ENCODE measurements at places on chromosomes 11 and 22.

DNA sequence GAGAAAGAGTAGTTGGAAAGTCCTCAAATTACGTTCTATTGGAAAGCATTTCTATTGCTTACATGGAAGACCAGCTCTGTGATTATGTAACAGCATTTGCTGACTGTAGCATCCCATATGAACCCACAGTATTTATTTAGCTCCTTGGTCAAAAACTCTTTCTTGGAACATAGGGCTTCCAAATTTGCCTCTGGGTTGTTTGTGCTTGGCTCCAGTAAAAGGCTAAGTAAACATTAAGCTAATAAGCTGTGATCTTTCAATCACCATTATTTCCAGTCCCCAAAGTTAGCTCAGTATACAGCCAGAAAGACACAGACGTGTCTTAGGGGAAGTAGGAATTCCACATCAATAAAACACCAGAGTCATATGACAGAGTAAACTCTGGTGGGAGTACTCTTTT is 668.8 kb downstream of the DLG2 start:
- DNase-seq, result no peak

- DNase-seq, result no peak
Measured at GRCh38 chr11:96194581-96195374, 148.2 kb downstream of the MAML2 start.

- DNase-seq, result peak; percentile 75
Measured at GRCh38 chr11:6737872-6738466, 33.8 kb downstream of the OR2AG2 start.

DNA sequence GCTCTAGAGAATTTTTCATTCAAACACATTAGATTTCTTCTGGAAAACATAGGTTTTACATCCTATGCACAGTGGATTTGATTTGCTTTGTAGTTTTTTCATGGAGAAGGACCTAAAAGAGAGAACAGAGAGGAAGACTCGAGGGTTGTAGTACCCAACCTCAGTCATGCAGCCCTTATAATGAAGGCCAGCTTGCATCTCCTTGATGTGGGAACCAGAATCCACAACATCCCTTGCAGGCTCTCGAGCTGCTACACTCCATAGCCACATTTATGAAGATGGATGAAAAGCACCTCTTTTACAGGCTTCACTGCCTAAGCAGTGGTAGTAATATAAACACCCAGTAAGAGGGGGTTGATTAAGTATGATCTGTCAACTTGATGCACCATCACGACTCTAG is 9.5 kb upstream of the OR5B12 start:
- no peak for DNase-seq

- no peak for DNase-seq
Measured at GRCh38 chr11:13889552-13890249, 72.8 kb upstream of the SPON1 start.

DNA sequence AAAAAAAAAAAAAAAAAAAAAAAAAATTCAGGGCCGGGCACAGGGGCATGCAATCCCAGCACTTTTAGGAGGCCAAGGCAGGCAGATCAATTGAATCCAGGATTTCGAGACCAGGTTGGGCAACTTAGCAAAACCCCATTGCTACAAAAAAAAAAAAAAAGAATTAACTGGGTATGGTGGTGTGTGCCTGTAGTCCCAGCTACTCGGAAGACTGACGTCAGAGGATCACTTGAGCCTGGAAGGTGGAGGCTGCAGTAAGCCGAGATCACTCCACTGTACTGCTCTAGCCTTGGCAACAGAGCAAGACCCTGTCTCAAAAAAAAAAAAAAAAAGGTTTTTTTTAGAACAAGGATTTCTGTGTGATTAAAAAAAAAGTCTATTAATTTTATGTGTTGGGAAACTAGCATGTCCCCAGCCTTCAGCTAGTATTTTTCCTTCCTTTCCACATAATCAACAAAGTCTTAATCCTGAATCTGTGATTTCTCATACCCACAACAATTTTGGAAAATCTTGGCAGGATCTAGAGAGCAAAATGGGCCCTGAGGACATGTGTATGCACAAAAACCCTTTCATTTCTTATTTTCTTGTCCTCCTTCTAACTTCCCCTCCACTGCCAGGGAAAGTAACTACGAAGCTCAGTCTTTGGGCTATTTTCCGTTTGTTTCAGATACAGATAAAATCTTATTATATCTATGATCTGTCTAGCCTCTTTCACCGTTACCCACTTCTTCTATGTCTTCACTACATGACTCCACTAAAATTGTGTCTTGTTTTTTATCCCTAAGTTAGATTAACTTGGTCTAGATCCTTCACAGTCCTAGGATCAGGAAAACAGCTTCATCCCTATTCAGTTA is 5.7 kb upstream of the AMBRA1 start:
- DNase-seq, result no peak

GRCh38 chr11:33449798-33450197 is 192.6 kb downstream of the HIPK3 start:
- no peak for DNase-seq

DNA sequence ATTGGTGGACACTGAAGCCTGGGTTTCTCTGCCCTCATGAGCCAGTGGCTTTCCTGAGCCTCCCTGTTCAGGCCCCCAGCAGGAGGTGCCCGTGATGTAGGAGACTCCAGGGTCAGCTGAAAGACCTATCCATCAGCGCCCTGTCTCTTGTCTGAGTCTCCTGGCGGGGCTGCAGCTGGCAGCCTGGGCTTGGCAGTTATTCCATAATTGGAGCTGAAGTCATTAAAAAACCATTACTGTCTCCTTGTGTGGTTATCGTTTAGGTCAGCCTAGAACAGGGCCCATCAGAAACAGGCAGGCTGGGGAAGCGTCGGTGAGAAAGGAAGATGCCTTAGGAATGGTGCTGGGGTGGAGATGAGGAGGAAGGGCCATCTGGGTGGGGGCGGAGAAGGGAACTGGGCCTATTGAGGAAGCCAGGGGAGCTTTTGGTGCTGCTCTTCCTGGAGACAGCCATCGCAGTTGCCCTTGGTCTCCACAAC is 5.0 kb downstream of the TUB start:
- no peak for DNase-seq

GRCh38 chr11:36258730-36259360 is 30.4 kb downstream of the COMMD9 start:
- DNase-seq, result peak; percentile 87

GRCh38 chr11:133811850-133812685 is 33.2 kb downstream of the SPATA19 start:
- no peak for DNase-seq

DNA sequence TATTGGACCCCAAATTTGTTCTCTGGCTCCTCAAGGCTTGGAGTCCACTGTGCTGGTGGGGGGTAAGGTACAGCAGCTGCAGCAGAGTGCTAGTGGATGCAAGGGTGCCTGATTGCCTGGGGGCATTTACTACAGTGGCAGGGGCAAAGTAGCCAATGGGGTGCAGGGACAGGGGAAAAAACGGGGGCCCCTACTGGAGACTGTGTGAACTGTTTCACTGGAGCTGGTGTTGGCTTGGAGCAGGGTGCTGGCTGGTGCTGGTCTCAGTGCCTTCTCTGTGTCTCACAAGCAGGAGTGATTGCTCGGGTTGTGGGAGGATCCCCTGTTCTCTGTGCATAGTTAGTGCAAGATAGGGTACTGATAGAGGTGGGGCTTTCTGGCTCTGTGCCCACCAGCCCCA is 935.9 kb downstream of the JRKL start:
- DNase-seq, result peak; percentile 52

DNA sequence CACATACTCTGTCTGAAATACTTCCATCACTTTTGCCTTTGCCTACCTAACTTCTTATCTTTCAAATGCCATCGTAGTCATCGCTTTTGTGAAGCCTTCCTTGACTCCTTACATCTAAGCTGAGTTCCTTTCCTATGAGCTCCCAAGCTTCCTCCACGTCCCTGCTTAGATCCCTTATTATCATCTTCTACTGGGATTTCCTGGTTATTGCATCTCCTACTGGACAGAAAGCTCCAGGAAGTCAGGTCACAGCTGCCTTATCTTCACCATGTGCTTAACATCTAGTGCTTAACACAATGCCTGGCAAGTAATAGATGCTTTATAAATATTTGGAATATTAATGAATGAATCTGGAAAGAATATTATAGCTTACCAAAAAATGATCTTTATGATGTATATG is 5.9 kb downstream of the YPEL4 start:
- no peak for DNase-seq

GRCh38 chr11:118232659-118233058 is 7.8 kb upstream of the JAML start:
- no peak for DNase-seq

GRCh38 chr11:75667255-75667830 is 1.5 kb downstream of the MAP6 start:
- peak; percentile 85 for DNase-seq

- no peak for DNase-seq
Measured at GRCh38 chr11:31636983-31637382, 127.4 kb downstream of the ELP4 start.

GRCh38 chr11:44878711-44879110 is 72.0 kb downstream of the TP53I11 start:
- no peak for DNase-seq

DNA sequence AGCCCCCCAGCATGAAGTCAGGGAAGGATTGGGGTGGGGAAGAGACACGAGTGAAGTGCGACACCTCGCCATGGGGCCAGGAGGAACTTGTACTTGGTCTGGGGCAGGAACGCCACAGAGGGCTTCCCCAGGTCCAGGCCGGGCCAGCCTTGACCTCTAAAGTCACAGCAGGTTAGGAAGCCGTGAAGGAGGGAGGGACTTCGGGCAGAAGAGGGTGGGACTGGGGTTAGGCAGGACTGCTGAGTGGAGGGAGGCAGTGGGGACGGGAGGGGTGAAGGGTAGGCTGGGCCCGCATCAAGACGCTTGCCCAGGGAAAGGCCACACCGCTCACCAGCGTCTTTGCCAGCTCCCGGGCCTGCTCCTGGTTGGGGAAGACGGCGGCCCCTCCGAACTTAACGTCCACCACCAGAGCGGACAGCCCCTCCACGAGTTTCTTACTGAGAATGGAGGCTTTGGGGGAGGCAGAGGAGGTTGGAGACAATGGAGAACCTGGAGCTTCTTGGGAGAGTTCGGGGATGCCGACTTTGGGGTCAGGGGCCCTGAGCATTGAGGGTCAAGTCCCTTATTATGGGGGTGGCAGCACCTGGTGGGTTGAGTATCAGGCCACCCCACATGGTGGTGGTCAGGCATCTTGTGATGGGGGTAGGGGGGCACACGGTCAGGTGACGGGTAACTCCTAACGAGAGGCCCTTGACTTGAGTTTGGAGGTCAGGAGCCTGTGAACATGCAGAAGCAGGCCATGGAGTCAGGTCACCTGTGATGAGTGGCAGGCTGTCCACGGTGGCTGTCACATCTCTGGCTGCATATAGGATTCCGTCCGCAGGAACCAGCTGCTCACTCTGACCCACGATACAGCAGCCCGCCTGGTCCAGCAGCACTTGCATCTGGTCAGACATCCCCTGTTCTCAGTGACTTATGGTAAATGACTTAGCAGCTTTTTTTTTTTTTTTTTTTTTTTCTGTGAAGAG is 1.7 kb upstream of the SCO2 start:
- peak; percentile 90 for DNase-seq

DNA sequence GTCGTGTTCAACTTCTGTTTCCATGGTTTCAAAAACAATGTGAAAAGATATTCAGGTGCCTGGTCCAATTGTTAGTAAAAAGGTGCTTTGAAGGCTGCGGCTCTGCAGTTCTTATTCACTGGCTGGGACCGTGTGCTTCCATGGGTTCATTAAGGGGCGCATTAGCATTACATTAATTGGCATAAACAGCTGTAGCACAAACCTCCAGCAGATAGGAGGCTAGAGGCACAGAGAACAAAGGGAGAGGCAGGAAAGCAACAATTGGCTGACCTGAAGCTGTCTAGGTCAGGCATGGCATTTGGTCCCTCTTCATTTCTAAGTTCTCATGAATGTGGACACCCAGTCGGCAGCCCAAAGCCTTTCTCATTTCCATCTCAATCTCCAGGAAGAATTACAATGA is 16.6 kb downstream of the PAK1 start:
- DNase-seq, result no peak

GRCh38 chr11:35419184-35419829 is at the start of gene SLC1A2:
SLC1A2 (minus strand) TSS chr11:35419558; CDS start chr11:35418966, 592 bp downstream.
- peak; percentile 80 for DNase-seq

GRCh38 chr11:37505406-37505805 is 907.4 kb upstream of the RAG2 start:
- DNase-seq, result peak; percentile 39

DNA sequence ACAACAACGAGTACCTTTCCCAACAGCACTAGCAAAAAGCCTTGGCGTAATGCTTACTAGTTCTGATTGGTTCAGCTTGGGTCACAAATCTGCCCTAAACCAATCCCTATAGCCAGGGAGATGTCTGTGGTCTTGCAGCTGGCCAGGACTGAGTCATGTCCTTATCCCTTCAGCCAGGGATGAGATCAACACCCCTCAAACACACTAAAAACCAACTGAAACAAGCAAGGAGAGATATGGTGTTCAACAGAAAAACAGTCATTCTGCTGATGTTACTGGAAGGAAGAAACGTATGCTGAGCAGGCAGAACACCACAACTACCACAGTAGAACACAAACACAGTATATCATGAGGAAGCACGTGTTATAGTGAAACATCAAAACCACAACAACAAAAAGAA is 375.6 kb downstream of the LARGE1 start:
- DNase-seq, result no peak

- DNase-seq, result no peak
Measured at GRCh38 chr11:83282084-83282716, 4.0 kb downstream of the CCDC90B start.

GRCh38 chr11:127996825-127997224 is 590.5 kb downstream of the ETS1 start:
- DNase-seq, result no peak

- DNase-seq, result no peak
Measured at GRCh38 chr22:45942344-45942743, 34.6 kb downstream of the WNT7B start.

- DNase-seq, result no peak
Measured at GRCh38 chr11:128921793-128922192, 20.9 kb downstream of the TP53AIP1 start.

GRCh38 chr11:6876914-6877313 is 489 bp downstream of the OR10A4 start:
- DNase-seq, result no peak

GRCh38 chr11:39678996-39679395 is 1780.5 kb downstream of the LRRC4C start:
- no peak for DNase-seq

- DNase-seq, result no peak
Measured at GRCh38 chr22:37016134-37016910, 2.9 kb downstream of the TST start.

DNA sequence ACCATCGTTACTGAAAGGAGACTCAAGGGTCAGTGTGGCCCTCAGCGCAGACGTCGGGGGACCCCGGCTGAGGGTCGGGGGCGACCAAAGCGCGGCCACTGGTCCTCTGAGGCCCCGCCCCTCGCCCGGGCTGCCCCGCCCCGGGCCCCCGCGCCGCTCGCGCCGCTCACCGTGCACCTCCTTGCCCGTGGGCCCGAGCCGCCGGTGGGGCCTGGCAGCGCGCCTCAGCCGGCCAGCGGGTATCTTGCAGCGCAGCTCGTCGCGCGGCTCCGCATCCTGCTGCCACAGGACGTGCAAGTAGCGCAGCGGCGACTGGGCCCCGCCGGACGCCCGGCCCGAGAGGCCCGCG is 419 bp downstream of the ANKRD54 start:
- DNase-seq, result no peak

- DNase-seq, result no peak
Measured at GRCh38 chr11:116427903-116428637, 344.7 kb downstream of the BUD13 start.

- peak; percentile 66 for DNase-seq
Measured at GRCh38 chr11:35944503-35945136, 758 bp downstream of the LDLRAD3 start.

- DNase-seq, result peak; percentile 97
Measured at GRCh38 chr11:45655347-45655756, 10.1 kb downstream of the CHST1 start.

Measured in endodermal cell (in vitro differentiated cells).